ENCODE measurements at places on chromosomes 16 and 17.
A peak's percentile ranks its signal among the peaks of the same experiment; 100 is the strongest.

DNA sequence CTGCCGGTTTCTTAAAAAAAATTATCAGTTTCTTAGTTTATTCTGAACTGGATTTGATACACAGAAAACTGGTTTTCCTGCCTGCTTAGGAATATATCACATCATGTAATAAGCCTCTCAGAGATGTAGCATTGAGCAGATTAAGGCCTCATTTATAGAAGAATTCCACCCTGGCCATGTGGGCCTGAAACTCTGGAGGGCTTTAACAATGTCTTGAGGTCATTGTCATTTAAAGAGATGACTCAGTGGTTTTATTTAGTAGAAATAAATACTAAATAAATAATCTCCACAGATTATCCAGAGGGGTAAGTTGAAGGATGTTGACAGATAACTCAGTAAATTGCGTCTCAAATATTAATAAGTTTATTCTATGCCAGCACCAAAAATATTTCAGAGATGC is 56.9 kb downstream of the PRKCA start:
- no peak for DNase-seq

- DNase-seq: no peak
Measured at GRCh38 chr17:50603340-50603739, 31.3 kb upstream of the ABCC3 start.

DNA sequence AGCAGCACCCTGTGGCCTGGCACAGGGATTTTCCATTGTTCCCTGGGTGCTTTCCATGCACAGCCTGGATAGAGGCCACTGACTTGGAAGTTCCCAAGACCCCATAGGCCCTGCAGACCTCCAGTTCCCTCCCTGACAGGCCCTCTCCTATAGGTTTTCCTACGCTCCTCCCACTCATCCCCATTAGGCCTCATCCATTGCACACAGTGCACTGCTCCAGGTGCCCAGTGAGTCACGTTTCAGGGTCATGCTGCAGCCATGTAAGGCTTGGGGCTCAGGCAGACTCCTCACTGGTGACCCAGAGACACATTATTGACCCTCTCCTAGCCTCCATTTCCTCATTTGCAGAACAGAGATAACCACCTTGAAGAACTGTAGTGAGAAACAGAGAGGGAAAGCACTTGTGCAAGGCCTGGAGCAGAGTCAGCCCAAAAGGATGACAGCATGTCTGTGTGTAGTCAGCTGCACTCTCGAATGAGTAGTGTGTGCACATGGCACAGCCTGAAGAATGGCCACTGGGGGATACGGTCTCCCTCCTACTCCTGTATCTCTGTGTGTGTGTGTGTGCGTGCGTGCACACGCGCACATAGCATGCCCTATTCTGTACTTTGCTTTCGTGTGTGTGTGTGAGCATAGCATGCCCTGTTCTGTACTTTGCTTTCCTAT is 26.8 kb downstream of the DRC3 start:
- DNase-seq: no peak

DNA sequence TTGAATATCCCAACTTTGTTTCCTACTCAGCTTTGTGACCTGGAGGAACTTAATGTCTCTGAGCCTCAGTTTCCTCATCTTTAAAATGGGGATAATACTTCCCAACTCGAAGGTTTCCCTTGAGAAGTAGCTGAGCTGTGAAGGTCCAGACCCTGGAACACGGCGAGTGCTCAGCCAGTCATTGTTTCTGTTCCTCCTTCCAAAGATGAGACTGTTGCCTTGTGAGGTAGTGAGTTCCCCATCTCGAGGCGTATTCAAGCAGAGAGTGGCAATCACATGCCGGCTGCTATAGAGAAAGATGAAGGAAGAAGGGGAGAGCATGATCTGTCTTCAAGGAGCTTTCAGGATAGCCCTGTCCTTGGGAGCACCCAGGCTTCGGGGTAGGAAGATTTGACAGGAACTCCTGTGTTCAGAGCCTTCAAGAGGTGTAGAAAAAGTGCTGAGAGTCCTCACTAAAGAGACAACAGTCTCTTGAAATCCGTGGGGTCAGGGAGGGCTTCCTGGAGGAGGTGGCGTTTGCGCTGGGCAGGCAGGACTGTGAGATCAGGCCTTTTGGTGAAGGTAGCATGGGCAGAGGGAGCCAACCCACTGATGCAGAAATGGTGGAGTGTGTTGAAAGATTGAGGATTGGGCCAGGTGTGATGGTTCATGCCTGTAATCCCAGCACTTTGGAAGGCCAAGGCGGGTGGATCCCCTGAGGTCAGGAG is 27.2 kb downstream of the SPNS2 start:
- DNase-seq: no peak

GRCh38 chr16:15599303-15600070 is 43.5 kb downstream of the MARF1 start:
- DNase-seq: no peak

DNA sequence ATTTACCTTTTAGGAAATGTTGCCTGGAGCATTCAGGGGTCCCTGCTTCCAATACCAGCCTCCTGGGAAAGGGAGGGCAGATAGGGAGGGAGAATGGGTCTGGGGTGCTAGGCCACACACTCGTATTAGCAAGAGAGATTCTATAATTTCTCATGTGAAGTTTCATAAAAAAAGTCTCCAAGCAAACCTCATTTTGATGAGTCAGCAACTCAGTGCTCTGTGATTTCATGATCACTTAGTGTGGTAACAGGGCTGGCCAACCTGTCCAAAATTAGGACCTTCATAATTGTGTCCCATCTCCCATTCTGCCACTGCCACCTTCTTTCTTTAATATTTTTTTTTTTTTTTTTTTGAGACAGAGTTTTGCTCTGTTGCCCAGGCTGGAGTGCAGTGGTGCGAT is 41.4 kb downstream of the IGF2BP1 start:
- no peak for DNase-seq

DNA sequence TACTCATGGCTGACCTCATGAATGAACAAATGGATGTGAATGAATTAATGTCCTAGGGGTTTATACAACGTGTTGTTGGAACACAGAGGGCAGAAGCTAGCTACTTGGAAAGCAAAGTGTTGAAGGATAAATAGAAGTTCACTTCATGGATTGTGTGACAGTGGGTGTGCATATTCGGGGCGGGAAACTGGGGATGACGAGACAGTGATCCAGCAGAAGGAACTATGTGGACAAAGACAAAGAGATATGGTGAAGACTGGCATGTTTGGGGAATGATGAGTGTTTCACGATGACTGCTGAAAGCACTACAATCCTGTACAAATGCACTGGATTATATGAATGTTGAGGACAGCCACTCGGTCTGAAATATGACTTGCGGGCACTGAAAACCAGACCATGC is 250.5 kb upstream of the C16orf82 start:
- no peak for DNase-seq

- no peak for DNase-seq
Measured at GRCh38 chr17:77374170-77374936, 233.6 kb downstream of the SEC14L1 start.

DNA sequence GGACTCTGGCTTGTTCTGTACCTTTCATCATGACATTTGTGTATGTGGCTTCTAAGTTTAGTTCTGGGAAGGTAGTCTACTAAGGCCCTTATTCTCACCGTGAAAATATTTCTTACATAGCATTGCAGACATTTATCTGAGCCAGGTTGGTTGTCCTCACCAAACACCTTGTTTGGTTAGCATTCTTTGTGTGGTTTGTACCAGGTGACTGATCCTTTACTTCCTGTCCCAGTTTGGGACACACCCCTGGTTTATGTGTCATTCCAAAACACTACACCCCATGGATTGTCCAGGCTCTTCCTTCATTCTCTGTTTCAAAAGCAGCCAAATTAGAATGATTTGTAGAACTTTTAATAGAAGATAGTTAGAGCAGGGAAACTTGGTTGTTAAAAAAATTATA is 23.2 kb upstream of the DUSP14 start:
- no peak for DNase-seq

DNA sequence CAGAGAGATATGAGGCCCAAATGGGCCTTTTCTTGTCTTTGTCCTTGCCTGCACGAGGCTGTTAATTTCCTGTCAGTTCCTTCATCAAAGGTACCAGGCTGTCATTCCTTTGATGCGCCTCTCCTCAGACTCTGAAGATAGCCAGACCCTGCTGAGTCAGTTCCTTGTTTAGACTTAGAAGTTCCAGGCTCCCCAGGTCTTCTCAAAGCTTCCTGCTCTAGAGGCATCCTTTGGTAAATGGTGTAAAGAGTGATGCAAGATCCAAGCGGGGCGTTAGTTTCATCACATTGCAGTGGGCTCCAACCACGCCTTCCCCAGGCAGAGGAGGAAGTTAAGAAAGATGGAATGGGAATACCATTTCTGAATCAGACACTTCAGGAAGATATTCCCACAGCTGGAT is 4.0 kb upstream of the CDH11 start:
- DNase-seq: no peak

GRCh38 chr17:81939881-81940385 is 2.8 kb upstream of the PYCR1 start:
- DNase-seq: peak; percentile 64

- no peak for DNase-seq
Measured at GRCh38 chr17:79818026-79818758, 21.0 kb downstream of the CBX4 start.

DNA sequence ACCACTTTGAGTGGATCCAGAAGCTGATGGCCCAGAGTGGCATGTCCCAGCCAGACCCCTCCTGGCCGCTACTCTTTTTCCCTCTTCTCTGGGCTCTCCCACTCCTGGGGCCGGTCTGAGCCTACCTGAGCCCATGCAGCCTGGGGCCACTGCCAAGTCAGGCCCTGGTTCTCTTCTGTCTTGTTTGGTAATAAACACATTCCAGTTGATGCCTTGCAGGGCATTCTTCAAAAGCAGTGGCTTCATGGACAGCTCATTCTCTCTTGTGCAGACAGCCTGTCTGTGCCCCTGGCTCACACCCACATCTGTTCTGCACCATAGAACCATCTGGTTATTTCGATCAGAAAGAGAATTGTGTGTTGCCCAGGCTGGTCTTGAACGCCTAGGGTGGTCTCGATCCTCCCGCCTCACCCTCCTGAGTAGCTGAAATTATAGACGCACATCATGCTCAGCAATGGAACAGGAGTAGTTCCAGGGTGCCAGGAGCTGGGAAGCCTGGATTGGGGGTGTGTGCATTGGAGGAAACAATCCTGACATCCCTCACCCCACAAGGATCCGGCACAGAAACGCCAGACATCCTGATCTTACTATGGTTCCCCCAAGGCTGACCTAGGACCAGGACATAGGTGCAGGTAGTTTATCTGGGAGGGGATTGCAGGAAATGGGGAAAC is 4.6 kb downstream of the PRSS21 start:
- DNase-seq: no peak

DNA sequence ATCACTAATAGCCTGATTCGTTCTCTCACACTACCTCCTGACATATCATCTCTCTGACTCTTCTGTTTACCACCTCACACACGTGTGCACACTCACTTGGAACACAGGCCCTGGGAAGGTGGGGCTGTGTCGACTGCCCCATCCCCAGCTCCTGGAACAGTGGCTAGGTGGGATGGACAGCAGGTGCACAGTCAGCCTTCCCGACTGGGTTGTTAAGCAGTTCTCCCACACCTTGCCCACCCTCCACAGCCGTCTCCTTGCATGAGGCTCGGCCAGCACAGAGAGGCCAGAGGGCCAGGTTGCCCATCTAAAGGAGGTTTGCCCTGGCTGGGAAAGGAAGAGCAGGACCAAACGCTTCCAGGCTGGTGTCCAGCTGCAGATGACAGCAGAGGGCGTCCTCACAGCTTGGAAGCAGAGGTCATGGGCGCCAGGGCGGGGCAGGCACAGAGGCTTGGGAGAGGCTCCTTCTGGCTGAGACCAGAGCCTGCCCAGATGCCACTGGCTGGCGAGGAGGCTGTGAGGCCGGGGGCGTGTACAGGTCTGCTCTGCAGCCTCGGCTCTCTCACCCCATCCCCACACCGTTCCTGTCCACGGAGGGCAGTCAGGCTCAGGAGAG is 92.8 kb downstream of the AMFR start:
- DNase-seq: peak; percentile 72

- DNase-seq: no peak
Measured at GRCh38 chr17:42571435-42572225, 4.7 kb downstream of the MLX start.

- DNase-seq: no peak
Measured at GRCh38 chr17:62652251-62653001, 25.0 kb downstream of the MRC2 start.

DNA sequence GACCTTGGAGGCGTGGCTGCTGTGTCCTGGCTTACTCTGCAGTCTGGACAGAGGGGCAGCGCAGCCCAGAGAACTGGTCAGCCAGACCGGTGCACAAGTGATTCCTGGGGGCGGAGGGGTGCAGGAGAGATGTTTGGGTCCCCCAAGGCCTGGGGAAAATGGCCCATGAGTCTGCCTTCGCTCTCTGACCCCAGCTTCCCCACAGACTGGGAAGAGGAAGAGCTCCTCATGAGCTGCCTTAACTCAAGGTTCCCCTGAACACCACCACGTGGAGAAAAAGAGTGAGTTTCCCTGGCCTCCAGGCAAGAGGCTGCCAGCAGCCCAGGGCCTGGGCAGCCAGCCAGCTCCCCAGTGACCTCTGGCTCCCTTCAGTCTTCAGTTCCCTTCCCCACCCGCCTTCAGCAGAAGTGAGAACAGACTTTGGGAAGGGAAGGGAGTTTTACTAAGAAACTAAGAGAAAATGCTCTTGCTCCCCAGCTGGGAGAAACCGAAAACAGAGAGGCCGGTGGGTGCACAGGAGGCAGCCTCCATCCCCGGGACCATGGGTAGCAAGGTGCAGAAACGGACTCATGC is 2.0 kb upstream of the C17orf99 start:
- DNase-seq: no peak

DNA sequence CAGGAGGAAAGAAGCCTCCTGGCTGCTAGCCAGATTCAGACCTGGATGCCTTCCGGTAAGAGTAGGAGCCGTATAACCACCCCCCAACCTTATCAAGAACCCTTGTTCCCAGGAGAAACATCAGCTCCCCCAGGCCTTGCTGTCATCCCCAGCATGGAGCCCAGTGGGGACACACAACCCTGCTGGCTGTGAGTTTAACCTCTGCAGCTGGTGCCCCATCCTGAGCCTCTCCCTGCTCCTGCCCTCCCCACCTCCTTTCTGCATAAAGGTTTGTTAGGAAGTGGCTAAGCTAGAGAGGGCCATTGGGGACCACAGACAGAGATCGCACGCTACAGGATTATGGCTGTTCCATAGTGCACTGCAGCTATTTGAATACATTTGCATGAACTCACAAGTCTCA is 55.5 kb upstream of the RPL38 start:
- DNase-seq: no peak

DNA sequence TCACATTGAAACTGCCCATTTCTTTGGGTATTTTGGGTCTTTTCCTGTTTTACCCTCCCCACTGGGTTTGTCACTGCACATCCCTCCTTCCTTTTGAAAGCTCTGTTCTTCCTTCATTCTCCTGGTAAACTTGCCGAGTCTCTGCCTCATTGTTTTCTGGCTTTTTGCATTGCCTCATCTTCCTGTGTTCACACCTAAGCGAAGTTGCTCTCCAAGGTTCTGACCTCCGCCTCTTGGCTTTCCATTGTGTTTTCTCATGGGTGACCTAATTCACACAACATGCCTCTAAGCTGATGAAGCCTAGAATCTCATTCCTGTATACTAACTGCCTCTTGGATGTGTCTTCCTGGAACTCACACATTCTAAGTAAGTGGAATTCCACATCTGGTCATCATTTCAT is 1096.1 kb upstream of the EEF2KMT start:
- no peak for DNase-seq

All from C1 segment of cervical spinal cord (tissue), 14 donors.